WERI-Rb-1 (cell line): ENCODE measurements at places on chromosomes 3 and 15.

GRCh38 chr3:54759166-54759565 lies 168.7 kb downstream of the LRTM1 start:
- DNase-seq, result no peak

DNA sequence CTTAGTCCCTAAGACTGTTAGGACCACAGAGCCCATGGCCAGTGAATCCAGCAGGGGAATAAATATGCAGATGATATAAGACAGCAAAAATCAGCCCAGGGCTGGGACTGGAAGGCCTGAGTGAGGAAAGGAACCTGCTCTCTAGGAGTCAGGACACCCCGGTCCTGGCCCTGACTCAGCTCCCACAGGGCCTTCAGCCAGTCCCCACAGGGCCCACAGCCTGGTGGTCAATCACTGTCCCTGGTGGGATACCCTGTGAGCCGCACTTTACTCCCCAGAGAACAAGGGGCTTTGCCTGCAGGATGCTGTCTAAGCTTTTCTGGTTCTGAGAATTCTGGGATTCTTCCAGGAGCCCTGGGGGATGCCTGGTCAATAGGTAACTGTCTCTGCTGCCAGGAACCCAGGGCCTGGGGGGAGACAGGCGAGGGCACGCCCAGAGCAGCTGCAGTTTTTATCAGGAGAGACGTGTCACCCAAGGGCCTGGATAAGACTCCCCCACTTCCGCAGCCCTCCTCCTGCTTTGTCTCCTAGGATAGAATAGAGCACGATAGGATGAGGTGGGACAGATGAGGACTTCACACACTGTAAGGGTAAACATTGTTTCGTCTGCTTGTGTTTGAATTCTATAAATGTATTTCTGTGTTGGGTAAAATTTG lies 49.5 kb upstream of the MCF2L2 start:
- DNase-seq, result no peak

- no peak for DNase-seq
These were observed 497.1 kb downstream of the ZIC1 start for GRCh38 chr3:147906285-147906684.

- no peak for DNase-seq
These were observed 51.0 kb upstream of the LMCD1 start for GRCh38 chr3:8450618-8451017.

DNA sequence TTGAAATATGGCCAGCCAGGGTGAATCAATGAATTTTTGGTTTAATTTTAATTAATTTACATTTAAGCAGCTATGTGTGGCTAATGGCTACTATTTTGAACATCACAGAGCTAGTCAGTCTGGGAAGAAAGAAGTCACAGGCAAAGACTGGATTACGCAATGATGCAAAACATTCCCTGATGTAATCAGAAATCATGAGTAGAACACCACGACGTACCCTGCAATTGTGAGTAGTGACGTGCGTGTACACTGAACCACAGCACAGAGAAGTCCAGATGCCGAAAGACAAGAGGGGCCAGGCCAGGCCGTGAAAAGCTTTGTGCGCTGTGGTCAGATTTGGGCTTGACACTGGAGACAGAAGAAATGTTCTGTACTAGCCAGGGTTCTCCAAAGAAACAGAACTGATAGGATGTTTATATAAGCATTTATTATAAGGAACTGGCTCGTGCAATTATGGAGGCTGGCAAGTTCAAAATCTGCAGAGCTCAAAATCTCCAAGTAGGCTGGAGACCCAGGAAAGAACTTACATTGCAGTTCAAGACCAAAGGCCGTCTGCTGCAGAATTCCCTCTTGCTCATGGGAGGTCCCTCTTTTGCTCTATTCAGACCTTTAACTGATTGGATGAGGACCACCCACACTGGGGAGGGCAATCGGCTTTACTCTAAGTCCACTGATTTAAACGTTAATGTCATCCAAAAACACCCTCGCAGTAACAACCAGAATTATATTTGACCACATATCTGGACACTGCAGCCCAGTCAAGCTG lies 44.6 kb downstream of the SH3BP5 start:
- no peak for DNase-seq

DNA sequence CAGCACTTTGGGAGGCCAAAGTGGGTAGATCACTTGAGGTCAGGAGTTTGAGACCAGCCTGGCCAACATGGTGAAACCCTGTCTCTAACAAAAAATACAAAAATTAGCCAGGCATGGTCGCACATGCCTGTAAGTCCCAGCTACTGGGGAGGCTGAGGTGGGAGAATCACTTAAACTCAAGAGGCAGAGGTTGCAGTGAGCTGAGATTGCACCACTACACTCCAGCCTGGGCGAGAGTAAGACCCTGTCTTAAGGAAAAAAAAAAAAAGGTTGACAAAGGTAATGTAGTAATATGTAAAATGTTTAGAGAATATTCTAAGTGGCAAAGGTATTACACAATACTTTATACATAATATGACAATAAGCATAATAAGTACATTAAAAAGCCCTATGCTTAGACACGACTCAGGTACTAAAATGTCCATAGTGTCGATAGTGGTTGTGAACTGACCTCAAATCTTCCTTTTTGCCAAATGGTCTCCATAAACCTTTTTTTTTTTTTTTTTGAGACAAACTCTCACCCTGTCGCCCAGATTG lies 16.5 kb downstream of the RPN1 start:
- DNase-seq, result no peak

GRCh38 chr3:64163755-64164148 lies 61.5 kb downstream of the PRICKLE2 start:
- DNase-seq, result no peak

DNA sequence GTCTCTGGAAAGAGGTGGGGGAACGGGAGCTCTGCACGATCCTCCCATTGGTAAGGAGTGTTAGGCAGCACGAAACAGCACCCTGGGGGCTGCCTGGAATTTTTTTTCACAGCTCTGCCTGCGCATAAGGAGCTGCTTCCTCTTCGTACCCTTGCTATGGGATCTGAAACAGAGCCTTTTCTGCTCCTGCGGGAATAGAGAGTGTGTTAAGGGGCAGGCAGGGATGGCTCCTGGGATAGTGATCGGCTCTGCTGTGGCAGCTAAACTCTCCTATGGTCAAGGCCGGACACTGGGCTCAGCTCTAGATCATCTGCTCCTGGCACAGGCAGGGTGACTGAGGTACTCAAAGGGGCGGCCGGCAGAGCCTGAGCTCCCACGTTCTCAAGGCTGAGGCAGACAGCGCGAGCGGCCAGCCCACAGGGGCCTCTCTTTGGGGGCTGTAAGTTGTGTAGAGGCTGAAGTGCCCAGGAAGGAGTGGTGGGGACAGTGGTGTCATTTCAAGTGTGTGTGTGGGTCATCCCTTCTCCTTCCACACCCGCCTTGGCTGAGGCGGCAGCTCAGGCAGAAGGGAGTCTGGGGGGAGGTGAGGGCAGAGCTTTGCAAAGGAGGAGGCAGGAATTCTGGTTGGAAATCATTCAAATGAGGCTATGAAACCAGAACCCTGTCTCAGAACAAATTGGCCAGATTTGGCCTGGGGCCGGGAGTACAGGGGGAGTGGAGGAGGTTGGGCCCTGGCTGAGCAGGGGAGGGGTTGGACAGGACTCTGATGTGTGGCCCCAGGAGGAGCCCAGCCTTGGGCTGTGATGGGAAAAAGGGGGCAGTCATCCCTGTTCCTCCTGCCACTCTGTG lies 31.0 kb downstream of the EPHB3 start:
- DNase-seq, result no peak

DNA sequence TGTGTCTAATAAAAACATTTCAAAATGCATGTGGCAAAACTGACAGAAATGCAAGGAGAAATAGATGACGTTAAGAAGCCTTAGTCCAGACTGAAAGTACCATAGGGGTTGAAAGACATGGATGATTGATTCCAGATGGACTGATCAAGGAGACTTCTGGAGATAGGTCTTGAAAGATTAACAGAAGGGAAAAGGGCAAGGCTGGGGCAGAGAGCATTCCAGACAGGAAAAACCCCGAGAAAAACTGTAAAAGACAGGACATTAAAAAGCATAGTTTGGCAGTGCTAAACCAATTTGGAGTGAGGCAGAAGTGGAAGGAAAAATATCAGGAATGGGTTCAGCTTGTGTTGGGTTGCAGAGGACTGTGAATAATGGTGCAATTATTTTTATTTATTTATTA lies 375.2 kb upstream of the SGO1 start:
- DNase-seq, result peak; percentile 23

DNA sequence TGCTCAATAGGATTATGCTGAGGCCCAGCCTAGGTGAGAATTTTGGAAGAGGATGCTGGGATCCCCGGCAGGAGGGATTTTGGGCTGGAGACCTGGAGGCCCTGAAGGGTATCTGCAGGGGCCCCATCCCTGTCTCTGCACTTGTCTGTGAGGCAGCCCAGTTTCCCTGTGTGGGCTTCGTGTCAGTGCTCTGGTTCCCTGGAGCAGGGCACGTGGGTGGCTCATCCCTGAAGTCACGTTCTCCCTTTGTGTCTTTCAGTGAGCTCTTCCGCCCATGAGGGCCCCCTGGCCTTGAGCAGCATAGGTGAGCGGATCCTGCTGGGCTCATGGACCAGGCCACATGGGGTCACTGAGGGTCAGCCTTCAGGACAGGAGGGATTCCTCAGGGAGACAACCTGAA lies 217.9 kb downstream of the SNRPN start:
- no peak for DNase-seq

DNA sequence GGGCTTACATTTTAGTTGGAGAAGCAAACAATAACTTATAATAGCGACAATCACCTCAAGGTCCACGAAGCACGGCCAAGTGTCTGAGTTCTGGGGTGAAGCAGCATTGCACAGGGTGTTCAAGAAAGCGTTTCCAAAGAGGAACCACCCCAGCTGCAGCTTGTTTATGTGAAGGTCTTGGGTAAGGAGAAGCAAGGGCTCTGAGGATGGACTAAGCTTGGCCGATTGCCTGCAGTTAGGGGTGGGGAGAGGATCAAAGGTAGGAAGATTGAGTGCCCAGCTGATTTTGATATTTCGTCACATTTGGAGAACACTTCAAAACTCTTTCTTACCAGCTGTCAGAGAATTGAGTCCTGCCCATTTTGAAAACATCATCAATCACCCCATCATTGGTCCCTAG lies 321.6 kb upstream of the DNAJC19 start:
- no peak for DNase-seq

- no peak for DNase-seq
These were observed 88.7 kb downstream of the ANKRD28 start for GRCh38 chr3:15708882-15709677.

- no peak for DNase-seq
These were observed 2.4 kb downstream of the RASA2 start for GRCh38 chr3:141489203-141489602.

GRCh38 chr3:107523289-107523538 lies 452 bp downstream of the BBX start:
- DNase-seq, result no peak

DNA sequence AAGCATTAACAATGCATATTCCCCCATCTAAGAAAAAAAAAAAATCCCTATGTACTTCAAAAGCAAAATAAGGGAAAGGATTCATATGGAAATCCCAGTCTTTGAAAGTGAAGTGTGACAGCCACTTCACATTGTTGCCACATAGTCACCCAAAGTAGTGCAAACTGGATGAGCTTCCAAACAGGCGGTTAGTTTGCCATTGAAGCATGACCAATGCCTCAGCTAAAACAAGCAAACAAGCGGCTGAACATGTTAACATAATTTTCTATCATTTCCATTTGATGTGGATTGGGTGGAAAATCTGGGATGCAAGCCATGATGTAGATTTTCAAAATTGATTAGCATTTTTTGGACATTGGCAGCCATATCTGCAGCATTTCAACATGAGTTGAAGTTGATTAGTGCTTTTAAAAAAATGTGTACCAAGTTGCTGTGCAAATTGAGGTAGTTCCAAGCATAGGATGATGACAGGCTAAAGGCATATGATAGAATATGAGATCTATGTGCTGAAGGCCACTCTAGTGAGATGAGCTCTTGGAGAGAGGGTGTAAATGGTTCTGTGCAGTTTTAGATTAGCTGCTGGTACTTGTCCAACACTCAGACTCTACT lies 405.2 kb downstream of the NR2F2 start:
- DNase-seq, result no peak

DNA sequence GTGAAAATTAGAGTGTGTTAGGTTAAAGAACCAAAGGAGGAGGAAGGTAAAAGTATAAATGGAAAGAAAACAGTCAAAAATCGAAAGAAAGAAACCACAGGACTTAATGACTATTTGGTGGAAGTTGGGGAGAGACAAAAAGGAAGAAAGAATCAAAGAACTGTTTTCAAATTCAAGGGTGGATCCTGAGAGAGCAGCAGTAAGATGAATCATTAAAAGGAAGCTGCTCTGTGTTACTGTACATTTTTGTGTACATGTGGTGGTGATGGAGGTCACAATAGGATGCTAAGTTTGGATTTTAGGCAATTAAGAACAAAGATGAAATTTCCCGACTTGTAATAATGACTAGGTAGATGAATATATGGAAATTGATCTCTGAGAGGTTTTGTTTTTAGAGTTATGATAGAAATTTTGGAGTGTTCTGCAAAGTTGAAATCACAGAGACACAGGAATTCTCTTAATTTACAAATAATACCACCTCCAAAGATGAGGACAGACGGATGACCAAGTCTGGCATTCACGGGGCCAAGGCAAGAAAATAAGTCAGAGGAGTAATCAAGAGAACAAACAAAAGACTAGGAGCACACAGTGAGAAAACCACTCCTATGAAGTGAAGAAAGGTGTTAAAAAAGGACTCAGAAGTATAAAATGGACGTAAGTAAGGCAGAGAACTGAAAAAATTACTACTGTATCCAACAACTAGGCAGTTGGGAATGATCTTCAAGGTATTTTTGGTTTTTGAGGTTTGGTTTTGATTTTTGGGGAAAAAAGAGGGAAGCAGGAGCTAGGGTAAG lies 7.1 kb downstream of the DHX36 start:
- no peak for DNase-seq

DNA sequence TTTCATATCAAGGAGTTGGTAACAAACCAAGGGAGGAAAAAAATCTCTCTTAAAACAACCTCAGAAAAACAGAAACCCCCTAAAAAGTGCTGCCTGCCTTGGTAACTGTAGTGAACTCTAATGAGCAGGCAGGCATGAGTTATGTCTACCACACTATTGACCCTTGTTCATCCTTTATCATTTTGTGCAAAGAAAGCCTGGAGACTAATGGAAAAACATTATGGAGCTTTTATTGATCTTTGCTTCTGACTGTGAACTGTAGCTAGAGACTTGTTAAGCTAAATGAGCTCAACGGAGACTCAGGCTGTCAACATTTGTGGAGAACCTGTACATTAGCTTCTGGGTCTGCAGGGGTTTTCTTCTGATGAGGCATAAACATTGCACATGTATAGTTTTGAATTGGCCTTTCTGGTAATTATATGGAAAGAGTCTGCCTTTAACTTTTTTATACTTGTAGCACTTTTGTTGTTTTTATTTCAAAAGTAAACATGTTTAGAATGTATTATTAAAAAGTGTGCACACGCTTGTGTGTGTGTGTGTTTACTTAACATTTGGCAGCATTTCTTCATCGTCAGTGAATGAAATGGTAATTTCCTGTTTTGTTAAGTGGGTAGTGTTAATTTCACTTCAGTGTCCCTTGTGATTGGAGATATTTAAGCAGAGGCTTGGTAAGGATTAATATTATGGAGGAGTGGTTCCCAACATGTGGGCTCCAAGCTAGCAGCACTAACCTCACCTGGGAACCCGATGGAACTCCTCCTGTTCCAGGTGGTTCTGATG lies 15.9 kb upstream of the SPTSSB start:
- no peak for DNase-seq
